ENCODE measurements at places on chromosomes 4 and X.

- DNase-seq, result no peak
These were observed 334.6 kb upstream of the CPEB2 start for GRCh38 chr4:14667624-14668151.

- DNase-seq, result peak; percentile 24
These were observed 125.2 kb downstream of the NHS start for GRCh38 chrX:17500145-17500579.

DNA sequence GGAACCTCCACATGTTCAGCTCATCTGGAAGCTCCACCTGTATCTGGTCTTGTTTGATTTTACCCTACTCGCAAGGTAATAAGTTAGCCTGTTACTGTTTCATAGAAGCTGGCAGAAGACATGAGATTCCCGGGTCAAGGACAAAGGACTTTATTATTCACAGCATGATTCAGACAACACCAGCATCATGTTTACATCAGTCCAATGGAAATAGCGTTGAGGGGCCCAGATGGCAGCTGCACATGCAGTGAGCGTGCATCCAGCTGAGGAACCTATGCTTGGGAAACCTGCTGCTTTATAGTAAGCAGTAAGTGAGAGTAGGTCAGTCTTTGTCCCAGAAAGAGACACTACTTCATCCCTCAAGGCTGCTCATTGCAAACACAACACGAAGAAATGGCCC lies 19.8 kb downstream of the TSPAN5 start:
- no peak for DNase-seq

DNA sequence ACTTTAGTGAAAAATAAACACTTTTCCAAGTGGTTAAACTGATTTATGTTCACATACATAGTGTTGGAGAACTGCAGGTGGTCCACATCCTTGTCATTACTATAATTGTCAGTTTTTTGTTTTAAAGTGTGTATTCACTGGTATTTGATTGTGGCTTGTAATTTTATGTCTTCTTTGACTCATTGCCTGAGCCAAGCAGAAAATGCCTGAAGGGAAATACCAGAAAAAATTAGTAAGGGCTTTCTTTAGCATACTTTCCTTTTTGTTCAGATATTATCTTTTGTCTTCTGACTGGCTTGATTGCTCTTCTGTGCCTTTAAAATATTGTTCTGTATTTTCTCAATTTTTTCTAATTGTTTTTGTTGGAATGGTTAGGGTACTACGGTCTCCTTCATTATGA lies 981.3 kb downstream of the C4orf33 start:
- no peak for DNase-seq

- no peak for DNase-seq
These were observed 95.8 kb upstream of the LDB2 start for GRCh38 chr4:16993956-16994840.

DNA sequence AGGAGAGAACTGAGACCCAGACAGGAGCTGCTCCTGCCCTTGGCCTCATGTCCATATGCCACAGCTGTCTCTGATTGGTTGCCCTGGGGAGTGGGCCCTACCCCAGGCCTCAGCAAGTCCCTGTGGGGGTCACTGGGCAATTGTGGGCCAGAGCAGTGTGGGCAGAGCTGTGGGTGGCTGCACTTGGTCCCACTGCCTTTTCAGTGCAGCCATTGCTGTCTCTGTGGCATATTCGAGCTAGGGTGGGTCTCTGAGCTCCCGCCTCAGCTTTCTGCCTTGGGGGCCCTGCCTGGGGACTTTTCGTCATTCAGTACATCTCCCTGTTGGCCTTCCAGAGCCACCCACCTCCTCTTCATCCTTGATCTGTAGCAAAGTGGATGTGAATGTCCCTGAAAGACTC lies 69.8 kb upstream of the LRPAP1 start:
- no peak for DNase-seq

DNA sequence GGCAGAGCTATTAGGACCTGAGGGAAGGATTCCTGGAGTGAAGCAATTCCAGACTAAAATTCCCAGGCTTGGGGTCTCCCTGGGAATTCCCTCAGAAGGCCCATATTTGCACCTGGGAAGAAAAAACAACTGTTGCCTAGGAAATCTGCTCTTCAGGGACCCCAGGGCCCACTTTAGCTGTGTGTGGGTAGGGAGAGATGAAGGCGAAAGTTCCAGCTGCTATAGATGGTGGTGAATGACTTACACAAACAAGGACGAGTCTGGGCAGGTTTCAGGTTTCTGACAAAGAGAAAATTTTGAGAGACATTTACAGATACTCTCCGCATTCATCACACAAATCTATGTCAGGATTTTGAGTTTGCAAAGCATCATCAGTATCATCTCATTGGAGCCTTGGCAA lies 126.1 kb downstream of the GPC3 start:
- no peak for DNase-seq

DNA sequence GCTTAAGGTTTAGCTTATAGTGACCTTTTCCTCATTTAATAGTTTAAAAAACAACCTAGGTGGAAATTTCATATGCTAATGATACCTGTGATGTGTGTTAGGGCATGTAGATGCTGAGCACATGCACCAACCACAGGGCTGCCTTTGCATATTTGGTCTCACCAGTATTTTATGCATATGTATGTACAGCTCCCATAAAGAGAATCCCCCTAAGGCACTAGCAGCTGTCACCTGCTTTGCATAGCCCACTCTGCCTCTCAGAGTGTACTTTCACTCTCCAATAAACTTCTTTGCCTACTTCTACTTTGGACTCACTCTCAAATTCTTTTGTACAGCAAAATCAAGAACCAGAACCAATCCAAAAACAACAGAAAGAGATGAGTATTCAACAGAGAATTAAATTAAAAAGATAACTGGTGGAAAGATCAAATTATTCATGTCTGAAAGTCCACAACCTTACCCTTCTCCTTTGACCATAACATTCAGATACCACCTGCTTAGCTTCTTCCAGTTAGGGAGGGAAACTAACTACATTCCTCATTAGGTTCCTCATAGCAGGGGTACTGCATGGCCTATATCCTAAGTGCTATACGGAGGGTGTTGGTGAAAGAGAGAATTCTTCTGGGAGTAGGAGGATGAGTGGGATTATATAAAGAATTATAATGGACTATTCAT lies 250.5 kb downstream of the STPG2 start:
- no peak for DNase-seq

- no peak for DNase-seq
These were observed 303.6 kb downstream of the FBXW7 start for GRCh38 chr4:152232271-152232670.

DNA sequence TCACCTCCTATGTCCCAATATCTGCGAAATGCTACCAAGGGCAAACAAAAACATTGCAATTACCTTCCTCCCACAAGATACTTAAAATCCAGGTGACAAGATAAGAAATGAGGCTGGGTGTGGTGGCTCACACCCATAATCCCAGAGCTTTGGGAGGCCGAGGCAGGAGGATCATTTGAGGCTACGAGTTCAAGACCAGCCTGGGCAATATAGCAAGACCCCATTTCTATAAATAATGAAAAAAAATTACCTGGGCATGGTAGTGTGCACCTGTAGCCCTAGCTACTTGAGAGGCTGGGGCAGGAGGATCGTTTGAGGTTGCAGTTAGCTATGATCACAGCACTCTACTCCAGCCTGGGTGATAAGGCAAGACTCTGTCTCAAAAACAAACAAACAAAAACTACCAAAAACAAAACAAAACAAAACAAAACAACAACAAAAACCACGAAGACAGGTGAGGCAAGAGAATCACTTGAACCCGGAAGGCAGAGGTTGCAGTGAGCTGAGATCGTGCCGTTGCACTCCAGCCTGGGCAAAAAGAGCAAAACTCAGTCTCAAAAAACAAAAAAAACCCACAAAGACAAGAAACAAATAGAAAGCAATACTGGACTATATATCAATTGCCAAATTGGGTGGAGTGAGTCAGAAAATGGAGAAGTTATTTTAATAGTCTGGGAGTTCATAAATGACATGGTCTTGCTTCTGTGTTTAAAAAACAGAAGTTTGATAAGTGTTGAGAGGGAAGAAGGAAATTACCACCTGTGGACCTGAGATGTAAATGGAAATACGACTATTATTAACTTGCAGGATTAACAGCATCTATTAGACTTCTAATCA lies 176.5 kb downstream of the FBXW7 start:
- DNase-seq, result no peak

DNA sequence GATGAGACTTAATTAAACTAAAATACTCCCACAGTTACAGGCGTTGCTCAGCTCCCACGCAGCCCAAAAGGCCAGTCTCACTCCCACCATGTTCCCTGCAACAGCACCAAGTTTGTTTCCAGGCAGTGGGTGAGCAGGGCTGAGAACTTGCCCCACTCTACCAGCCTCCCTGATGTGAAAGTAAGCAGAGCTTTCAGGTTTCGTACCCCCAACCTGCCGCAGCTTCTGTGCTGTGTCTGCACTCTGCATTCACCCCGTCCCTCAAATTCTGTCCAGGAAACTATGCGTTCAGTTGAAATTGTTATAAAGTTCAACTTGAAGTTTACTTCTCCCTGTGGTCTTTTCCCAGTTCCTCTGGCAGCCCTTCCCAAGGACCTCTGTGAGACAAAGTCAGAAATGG lies 17.2 kb downstream of the GLUD2 start:
- no peak for DNase-seq

- DNase-seq, result no peak
These were observed 26.9 kb upstream of the BBS12 start for GRCh38 chr4:122705547-122706117.

DNA sequence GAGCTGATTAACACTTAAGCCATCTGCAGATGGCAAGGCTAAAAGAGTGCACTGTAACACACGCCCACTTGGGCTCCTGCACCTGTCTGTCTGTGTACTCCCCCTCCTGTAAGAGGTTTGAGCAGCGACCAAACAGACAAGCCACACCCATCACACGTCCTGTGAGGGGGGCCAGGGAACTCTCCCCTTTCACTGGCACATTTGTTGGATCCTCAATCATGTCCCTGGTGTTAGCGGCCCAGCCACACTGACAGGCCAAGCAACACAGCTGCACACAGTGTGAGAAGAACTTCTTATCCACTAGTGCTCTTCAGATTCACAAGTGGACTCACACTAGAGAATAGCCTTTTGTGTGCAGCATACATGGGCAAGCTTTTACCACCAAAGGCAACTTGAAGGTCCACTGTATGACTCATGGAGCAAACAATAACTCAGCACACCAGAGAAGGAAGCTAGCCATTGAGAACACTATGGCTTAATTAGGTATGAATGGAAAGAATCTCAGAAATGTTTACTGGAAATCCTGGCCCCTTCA lies 29.1 kb upstream of the UTP14A start:
- DNase-seq, result peak; percentile 29

- no peak for DNase-seq
These were observed 14.3 kb downstream of the ANTXR2 start for GRCh38 chr4:80058740-80059139.

GRCh38 chr4:138487670-138488069 lies 245.5 kb upstream of the SLC7A11 start:
- DNase-seq, result no peak

DNA sequence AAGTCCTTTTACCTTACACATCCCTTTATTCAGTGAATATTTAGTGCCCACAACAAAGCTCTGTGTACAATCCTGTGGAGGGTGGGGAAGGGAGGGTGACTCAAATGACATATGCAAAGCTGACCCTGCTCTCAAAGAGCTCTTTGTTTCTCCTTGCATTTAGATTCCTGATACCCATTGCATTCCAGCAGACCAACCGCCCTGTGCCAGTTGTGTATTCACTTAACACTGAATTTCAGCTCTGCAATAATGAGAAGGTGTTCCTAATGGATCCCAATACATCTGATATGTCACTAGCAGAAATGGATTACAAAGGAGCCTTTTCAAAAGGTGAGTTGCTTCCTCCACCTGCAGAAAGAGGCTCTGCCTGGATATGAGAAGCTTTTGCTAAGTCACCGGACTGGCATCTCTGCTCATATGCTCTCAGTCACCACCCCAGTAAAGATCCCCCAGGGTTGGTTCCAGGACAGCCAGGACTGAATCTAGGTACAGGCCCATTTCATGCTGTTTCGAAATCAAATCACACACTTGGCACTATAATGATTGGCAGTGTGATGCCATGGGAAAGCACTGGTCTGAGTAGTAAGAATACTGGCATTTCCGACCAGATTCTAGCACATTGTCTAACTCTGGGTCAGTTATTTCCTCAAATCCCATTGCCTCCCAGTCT lies 17.1 kb upstream of the ANXA3 start:
- DNase-seq, result no peak

DNA sequence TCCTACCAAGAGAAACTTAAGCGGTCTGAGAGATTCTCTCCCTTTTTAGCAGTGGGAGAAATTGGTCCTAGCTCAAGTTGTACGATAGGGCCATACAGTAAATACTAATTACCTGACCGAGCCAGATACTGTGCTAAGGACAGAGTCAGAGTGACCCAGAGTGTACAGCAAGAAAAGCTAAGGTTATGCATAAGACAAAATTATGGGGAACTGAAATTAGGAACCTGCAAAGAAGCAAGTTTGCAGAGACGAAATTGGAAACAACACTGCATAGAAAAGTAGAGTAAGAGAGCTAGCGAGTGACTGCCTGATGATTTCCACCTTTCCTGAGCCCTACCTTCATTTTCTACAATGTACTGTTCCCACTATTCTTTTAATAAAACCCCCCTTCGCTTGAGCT lies 278.1 kb downstream of the NKX6-1 start:
- no peak for DNase-seq

GRCh38 chr4:105998171-105999063 lies 103.1 kb downstream of the NPNT start:
- DNase-seq, result peak; percentile 50

GRCh38 chr4:128461291-128462102 lies 173.9 kb upstream of the PGRMC2 start:
- DNase-seq, result no peak

DNA sequence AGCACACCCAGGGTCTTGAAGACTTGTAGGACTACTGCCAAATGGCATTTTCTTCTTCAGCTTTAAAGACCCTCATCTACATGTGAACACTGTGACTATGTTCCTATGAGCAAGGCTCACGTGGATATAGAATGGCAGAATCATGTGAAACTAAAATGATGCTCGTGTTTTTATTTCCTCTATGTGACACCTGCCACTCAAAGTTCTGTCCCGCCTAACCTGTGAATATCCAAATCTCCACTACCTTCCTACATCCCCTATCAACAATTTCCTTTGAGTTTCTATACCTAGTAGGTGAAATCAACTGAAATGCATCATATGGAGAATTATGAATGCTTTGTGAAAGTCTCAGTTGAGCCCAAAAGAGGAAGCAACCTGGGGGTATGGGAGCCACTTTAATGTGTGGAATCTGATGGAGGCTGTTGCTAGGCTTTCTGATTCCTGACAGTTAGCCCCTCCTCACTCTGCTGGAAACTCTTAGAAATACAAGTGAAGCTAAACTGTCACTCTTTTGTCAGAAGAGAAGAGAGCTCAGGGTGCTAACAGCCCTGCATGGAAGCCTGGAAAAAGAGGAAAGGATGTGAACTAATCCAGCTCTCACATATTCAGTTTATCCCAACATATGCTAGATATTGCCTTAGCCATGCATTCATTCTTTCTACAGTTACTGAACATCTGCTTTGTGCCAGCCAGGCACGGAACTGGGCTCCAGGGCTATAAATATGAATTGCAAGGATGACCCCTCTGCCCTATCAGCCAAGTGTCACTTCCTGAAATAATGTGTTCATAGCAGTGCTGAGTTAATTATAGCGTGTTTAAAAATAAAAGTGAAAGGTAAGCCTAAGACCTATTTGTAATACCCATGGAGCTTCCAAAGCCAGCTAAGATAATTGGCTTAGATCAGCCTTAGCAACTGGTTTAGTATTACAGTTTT lies 11.0 kb downstream of the LHFPL1 start:
- no peak for DNase-seq

Data from Caco-2 (cell line).